ENCODE measurements at places on chromosomes 6 and 20. TPM values are rescaled to one million over a fixed set of nuclear protein-coding genes. Genes with fewer than 3 reads are reported as not detected.

- DNase-seq = no peak
- H3K27me3 ChIP-seq = no peaks in the 10 kb centered on the region
- H3K4me3 ChIP-seq = no peak overlapping the region
- H3K27ac ChIP-seq = no peak overlapping the region
- H3K4me1 ChIP-seq = no peaks in the 10 kb centered on the region
Measured at GRCh38 chr20:51467956-51468626, 74.4 kb downstream of the NFATC2 start.

HLA-DMA gene
- 28.0 TPM for total RNA-seq

GRCh38 chr6:69438113-69438512 is 358.7 kb downstream of the LMBRD1 start:
- no peak overlapping the region for H3K4me3 ChIP-seq
- no peak for DNase-seq
- H3K4me1 ChIP-seq = no peaks in the 10 kb centered on the region
- no peaks in the 10 kb centered on the region for H3K27me3 ChIP-seq
- no peak overlapping the region for H3K27ac ChIP-seq

- H3K27me3 ChIP-seq = no peaks in the 10 kb centered on the region
- no peak overlapping the region for H3K27ac ChIP-seq
- H3K36me3 ChIP-seq = no peaks in the 10 kb centered on the region
- no peak overlapping the region for H3K4me3 ChIP-seq
Measured at GRCh38 chr6:89387516-89388201, 24.4 kb downstream of the RRAGD start.

Data from ascending aorta (tissue), 2 donors.